ENCODE measurements at places on chromosomes 6 and 20.

DNA sequence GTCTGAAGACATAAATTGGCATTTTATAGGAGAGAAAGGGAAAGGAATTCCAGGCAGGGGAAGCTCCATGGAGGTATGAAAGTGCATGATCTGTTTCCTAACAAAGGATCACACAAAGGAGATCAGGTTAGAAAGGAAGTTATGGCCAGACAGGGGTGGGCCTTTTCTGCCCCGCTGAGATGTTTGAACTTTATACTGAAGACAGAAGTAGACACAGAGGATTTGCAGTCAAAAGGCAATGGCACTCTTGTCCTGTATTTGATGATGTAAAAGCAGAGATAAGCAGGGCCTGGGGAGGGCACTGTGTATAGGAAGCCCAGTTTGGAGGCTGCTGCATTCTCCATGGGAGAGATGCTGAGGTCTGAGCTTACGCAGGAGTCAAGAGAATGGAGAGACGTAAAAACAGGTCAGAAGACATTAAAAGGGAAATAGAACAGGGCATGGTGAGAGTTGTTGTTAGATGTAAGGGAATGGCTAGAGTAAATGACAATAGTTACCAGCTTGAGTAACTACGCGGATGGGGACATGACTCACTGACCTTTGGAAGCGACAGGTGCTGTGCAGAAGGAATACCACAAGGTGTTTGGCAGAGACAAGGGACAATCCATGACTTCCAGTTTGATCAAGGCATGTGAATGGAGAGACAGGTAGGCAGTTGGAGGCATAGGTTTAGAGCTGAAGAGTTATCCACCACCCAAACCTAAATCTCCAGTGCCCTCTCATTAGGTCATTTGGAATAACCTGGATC is 190.6 kb upstream of the SASH1 start:
- no peak for DNase-seq

DNA sequence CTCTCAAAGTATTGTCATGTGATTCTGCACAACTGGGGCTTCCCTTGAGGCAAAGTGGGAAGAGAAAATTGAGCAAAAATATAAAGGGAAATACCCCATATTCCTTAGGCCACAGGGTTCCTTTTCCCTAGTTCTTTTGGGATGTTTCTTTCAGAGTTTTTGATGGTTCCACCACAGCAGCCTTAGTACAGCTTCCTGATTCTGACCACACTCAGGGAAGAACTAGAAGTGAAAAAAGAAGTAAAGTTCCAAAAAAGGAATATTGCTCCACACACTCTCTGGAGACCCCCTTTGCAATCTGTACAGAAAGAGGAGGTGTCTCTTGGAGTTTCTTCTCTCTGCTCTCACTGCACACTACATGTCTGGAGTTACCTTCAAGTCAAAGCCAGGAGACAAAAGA is 27.9 kb upstream of the HLA-DQA2 start:
- no peak for DNase-seq

DNA sequence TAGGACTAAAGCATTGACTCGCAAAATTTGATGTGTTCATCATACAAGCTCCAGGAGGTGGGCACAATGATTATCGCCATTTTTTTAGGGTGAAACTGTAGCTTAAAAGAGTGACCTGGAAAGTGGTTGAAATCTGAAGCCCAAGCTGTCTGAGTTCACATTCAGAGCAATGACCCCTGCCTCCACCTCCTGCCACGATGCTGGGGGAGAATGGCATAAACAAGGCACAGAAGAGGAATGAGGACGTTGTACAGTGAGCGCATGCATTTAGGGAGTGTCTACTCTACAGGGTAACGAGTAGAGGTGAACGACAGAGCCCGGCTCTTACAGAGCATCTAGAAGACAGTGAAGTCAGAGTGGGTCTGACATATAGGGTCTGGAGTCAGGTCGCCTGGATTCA is 37.2 kb downstream of the CNKSR3 start:
- DNase-seq: no peak

DNA sequence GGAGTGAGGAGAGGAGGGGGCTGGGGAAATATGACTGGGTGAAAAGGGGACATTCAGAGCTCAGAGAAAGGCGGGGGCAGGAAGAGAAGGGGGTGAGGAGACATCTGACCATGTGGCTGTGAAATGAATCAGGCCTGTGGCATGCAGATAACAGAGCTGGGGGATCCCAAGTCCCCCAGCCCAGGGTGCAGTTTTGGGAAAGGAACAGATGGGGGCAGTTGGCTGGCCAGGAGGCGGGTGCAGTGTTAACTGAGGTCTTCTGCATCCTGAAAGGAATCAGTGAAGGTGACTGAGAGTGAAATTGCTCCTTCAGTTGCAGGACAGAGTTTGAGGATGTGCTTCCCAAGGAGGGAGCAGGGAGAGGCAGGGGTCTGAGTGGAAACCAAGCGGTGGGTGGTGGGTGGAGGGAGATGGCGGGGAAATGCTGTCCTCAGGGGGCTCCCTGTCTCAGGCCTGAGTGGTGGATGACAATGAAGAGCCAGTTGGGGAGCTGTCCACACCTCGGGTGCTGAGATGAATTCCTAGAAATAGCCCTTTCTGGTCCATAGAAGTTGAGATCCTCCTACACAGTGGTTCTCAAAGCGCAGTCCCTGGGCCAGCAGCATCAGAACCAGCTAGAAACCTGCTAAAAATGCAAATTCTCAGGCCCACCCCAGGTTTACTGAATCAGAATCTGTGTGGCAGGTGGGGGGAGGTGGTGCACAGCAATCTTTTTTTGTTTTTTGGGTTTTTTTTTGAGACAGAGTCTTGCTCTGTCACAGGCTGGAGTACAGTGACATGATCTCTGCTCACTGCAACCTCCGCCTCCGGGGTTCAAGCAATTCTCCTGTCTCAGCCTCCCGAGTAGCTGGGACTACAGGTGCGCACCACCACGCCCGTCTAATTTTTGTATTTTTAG is 26.0 kb upstream of the CCDC167 start:
- no peak for DNase-seq

DNA sequence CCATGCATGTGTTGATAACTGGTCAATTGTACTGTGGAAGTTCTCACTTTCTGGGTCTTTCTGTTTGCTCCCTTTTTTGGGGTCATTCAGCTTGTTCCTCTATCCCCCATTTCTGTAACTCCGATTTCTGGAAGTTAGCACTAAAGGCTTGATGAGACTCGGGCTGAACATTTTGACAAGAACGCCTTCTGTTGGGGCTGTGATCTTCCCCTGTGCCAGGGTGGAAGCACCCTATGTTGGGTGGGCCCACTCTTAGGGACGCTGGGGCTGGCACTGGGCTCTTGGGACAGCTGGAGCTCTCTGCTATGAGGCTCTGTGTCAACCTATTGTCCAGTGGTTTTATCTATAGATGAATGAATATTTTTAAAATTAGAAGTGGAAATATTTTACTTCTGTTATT is 60.1 kb upstream of the FRMD1 start:
- DNase-seq: no peak

DNA sequence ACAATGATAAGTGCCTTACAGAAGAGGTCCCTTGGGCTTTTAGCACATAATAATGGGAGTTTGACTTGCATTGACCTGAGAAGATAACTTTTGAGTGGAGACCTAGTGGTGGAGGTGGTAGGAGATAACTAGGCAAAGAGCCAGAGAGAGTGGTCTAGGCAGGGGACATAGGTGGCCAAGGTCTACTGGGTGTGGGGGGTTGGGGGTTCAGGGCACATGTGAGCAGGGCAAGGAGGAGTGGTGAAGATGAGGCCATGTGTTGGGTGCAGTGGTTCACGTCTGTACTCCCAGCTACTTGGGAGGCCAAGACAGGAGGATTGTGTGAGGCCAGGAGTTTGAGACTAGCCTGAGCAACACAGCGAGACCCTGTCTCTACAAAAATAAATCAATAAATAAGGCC is 74.3 kb upstream of the CTNNBL1 start:
- no peak for DNase-seq

DNA sequence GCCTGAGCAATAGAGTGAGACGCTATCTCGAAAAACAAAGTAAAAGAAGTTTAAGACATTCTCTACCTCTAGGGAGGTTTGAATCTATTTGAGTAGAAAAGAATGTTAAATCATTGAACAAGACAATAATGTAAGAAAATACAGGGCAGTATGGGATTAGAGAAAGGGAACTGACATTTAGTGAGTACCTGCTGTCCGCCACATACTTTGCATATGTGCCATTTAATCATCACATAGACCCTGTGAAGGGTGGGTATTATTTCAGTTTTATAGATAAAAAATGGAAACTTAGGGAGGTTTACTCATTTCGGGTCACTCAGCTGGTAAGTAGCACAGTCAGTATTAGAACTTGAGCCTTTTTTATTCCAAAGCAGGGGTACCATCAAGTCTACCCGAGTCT is 31.4 kb downstream of the STK4 start:
- no peak for DNase-seq

- DNase-seq: no peak
Measured at GRCh38 chr6:160160450-160160849, 38.8 kb downstream of the SLC22A1 start.

- DNase-seq: no peak
Measured at GRCh38 chr20:9759392-9759791, 79.5 kb downstream of the PAK5 start.

GRCh38 chr6:52577022-52577777 is at the start of gene TRAM2:
TRAM2 (minus strand) TSS chr6:52577060; CDS start chr6:52576915, 145 bp downstream.
- no peak for DNase-seq

DNA sequence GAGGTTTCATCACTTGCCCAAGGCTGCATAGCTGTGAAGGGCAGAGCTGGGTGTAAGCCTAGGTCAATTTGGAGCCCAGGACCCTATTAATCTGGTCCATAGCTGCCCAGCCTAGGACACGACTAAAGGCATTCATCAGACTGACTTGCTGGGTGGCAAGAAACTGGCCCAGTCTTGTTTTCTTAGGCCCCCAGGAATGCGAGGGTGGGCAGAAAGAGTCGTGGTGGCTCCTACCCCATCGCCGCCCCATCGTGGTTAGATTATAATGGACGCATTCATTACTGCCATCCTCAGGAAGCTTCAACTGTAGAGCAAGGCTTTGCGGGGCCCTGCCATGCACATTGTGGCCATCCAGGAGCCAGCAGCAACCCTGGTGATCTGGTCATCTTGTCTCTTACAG is 16.1 kb downstream of the DYNLRB1 start:
- DNase-seq: no peak

- DNase-seq: no peak
Measured at GRCh38 chr20:1950836-1951235, 43.0 kb downstream of the PDYN start.

DNA sequence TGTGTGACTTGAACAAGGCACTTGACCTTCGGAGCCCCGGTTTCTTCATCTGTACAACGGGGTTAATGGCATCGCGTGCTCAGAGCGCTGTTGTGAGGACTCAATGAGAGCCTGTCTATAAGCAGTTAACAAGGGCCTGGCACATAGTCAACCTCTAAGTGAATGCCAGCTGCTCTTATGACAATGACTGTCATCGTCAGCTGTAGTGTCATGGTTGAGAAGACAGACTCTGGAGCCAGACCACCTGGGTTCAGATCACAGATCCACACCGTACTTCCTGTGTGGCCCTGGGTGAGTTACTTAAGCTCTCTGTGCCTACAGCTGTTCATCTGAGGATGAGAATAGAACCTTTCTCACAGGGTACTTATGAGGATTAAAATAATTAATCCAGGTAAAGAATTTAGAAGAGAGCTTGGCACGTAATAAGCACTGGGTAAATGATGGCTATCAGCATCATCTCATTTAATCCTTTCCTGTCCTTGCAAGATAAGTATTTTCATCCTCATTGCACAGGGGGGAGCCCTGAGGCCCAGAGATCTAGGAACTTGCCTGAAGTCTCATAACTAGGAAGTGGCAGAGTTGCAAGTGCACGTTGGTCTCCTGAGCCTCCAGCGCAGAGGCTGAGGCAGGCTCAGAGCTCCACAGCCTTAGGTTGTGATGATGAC is 105.3 kb downstream of the EYA2 start:
- DNase-seq: no peak

DNA sequence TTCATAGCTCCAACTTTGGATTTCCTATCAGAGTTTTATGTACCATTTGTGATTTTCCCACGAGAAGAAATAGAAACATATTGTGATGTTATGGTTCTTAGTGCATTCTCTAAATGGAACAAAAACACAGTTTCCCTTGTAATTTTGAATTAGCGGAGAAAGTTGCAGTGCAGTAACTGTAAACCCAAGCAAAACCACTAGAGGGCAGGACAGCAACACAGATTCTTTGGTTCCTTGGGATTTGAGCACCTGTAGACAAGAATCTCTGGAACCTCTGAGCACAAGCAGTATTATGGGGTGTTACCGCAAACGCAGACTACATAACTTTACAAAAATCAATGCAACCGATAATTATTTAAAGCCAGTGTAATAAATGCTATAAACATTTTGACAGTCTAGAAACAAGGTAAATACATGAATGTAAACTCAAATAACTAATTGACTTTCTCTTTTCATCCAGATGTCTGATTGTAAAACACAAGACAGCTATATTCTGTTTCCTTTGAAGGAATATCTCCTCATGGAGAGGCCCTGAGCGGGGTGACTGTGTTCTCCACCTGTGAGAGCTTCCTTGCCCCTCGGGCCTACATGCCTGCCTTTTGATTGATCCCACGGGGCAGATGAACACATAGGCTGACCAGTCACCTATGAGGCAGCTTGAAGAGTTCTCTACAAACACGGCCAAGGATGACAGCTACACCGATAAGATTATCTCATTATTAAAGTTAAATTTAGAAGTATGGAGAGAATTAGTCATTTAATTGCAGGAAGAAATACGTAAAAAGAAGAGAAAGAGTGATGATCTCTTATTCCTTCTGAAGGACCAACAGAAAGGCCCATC is 67.5 kb upstream of the COL21A1 start:
- peak; percentile 64 for DNase-seq

DNA sequence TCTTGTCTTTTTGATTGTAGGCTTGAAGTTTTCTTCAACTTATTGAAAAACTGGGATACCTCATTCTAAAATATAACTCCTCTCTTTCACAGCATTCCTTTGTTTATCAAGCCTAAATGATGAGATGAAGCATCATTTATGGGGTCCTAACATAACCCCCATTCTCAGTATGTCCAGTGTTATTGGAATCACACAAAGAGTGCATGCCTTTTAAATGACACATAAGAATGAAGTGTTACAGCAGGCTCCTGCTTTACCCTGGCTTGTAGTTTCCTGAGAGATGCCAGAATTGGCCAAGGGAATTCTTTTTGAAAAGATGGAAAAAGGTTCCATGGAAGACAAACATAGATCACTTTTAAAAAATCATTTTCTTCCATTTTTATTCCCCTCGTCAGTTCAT is 502.4 kb downstream of the BCKDHB start:
- no peak for DNase-seq

DNA sequence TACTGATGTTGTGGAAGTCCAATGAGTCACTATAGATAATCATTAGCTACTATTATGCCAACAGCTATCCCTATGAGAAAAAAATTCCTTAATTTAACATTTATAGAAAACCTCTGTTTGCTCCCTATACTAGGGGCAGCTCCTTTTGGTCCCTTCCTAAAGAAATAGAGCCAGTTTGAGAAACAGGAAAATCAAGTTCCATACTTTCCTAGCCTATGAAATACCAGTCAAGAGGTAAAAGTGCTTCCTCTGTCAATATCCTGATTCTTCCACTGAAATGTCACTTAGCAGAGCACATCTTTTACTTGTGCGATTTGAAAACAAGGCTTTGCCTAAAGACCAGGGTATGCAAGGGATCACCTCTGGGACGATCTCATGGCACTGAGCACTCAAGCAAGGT is 14.5 kb upstream of the TRIM39 start:
- no peak for DNase-seq

All from dermis microvascular lymphatic vessel endothelial cell (primary cell).